Stimulated activated CD8-positive, alpha-beta memory T cell treated with anti-CD3 and anti-CD28 coated beads, Interleukin-4, amount 100 ng/mL, for 24 hours (primary cell): ENCODE measurements at places on chromosomes 6 and 20.

- no peak for DNase-seq
Measured at GRCh38 chr6:109772883-109773431, 81.9 kb downstream of the FIG4 start.

DNA sequence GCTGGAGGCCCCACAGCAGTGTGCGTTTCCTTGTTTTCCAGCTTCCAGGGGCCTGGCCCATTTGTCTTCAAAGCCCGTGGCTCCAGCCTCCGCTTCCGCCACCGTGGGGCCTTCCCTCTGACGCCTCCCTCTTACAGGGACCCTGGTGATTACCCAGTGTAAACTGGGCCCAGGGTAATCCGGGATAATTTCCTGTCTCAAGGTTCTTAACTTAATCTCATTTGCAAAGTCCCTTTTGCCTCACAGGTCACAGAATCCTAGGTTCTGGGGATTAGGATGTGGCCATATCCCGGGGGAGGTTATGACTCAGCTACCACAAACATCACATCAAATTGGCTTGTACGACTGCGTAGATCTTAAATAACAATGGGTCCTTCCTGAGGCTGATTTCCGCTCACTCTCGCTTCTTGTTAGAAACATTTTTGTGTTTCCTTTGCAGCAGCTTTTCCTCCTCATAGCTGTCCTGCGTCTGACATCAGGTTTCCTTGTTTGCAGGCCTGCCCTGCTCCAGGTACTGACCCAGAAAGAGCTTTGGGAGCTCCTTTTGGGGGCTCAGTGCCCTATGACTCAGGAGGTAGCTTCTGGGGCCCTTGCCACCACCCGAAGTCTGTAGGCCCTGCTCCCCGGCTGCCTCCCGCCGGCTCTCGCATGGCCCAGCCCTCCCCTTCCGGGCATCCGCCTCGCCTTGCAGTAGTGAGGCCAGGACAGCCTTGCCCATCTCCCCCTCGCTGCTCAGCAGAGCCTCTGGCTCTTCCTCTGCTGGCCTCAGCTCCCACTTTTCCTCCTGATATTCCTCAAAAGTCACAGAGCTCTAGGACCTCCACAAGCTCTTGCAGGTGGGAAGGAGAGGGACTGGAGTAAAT is 100.5 kb downstream of the ERMARD start:
- DNase-seq = no peak

- no peak for DNase-seq
Measured at GRCh38 chr6:147209762-147210449, 5.7 kb downstream of the STXBP5 start.

DNA sequence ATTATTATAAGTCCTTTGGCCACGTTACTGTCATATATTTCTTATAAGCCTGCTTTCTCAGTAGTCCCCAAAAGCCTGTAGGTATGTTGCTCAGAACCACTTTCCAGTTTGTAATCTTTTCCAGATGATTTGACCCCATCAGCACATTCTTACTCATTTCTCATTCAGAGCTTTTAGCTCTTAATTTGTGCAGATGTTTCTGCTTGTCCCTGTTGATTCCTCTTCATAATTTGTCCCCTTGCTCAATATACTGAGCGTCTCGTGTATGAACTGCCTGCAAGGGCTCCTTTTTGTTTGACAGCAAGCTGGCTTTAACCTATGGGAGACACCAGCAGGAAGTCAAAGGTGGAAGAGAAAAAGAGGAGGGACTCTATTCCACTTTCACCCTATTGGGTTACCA is 733.8 kb upstream of the GJE1 start:
- DNase-seq = no peak

- no peak for DNase-seq
Measured at GRCh38 chr6:87729965-87730719, 28.1 kb upstream of the AKIRIN2 start.

- no peak for DNase-seq
Measured at GRCh38 chr6:98894810-98895209, 52.9 kb downstream of the FBXL4 start.
